ENCODE measurements at places on chromosomes 12 and 14. TPM values are rescaled to one million over a fixed set of nuclear protein-coding genes. Genes with fewer than 3 reads are reported as not detected.

Gene ETNK1
- total RNA-seq = 46.1 TPM

Gene PTPRB
- total RNA-seq = 1.0 TPM

Gene RDH16
- total RNA-seq = 0.16 TPM

Gene RAD9B
- total RNA-seq = 0.36 TPM

Gene RNF212B
- not detected for total RNA-seq

Gene KLHL42
- total RNA-seq = 20.8 TPM

Gene FLRT2
- total RNA-seq = 3.9 TPM

Gene PPP1R12A
- 29.3 TPM for total RNA-seq

Gene CRIP2
- total RNA-seq = 101 TPM

Gene ABCD4
- 35.1 TPM for total RNA-seq

Gene GLS2
- total RNA-seq = not detected

Gene NYNRIN
- 0.40 TPM for total RNA-seq

Gene ACOT4
- total RNA-seq = 2.1 TPM

Gene LRP1-AS
- not detected for total RNA-seq

Gene GRIN2B
- 4.8 TPM for total RNA-seq

Gene MNAT1
- 43.4 TPM for total RNA-seq

Gene LBHD2
- 0.18 TPM for total RNA-seq

Gene HOXC12
- not detected for total RNA-seq

Gene GPR137C
- total RNA-seq = not detected

Gene BDKRB2
- 5.9 TPM for total RNA-seq

Gene SLC7A7
- 9.8 TPM for total RNA-seq

Gene XPOT
- 57.7 TPM for total RNA-seq

Gene CLEC2A
- not detected for total RNA-seq

Gene RTL1
- total RNA-seq = 0.33 TPM

Gene MGST1
- total RNA-seq = 858 TPM

Gene HOTAIR
- total RNA-seq = 0.16 TPM

Gene GARIN6
- not detected for total RNA-seq

Gene GRIP1
- total RNA-seq = 3.3 TPM

Gene ACTR10
- total RNA-seq = 47.4 TPM

Gene DEGS2
- 2.4 TPM for total RNA-seq

Gene SERPINA1
- 0.92 TPM for total RNA-seq

Gene LALBA
- not detected for total RNA-seq

Gene SLC6A13
- 0.22 TPM for total RNA-seq

Gene LRRC10
- not detected for total RNA-seq

Gene CMA1
- total RNA-seq = not detected

Gene VRK1
- total RNA-seq = 47.6 TPM

Gene C12orf54
- not detected for total RNA-seq

Gene PNP
- total RNA-seq = 177 TPM

Gene FAM181A
- not detected for total RNA-seq

Gene RND1
- total RNA-seq = 19.3 TPM

Gene ADCY4
- not detected for total RNA-seq

Gene PMCH
- not detected for total RNA-seq

Gene GLT1D1
- total RNA-seq = not detected

All from A549 treated with DMSO at 1 μM for 4 hours (cell line).